ENCODE measurements at places on chromosomes 7 and 10.

DNA sequence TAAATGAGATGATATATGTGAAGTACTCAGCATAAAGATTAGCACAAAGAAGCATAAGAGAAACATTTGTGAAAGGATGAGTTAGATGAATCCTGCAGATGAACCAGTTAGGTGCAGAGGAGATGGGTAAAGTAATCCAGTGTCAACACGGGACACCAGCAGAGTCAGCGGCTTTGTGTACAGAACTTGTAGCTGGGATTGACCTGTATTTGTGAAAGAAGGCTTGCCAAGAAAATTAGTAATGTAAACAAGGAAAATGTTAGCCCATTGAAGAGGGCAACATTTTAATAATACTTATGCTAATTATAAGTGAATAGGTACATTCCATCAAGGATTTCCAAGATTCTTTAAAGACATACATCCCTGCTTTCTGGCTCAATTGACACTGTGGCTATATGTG, 255.7 kb downstream of the PTEN start:
- H3K4me1 ChIP-seq: no peaks in the 10 kb centered on the region
- H3K4me3 ChIP-seq: no peak overlapping the region
- no peak overlapping the region for H3K27ac ChIP-seq
- no peaks in the 10 kb centered on the region for H3K27me3 ChIP-seq
- H3K36me3 ChIP-seq: no peaks in the 10 kb centered on the region

- no peak overlapping the region for H3K4me3 ChIP-seq
- H3K27me3 ChIP-seq: no peaks in the 10 kb centered on the region
- no peaks in the 10 kb centered on the region for H3K4me1 ChIP-seq
These were observed 111.2 kb downstream of the RNLS start for GRCh38 chr10:88471899-88472298.

DNA sequence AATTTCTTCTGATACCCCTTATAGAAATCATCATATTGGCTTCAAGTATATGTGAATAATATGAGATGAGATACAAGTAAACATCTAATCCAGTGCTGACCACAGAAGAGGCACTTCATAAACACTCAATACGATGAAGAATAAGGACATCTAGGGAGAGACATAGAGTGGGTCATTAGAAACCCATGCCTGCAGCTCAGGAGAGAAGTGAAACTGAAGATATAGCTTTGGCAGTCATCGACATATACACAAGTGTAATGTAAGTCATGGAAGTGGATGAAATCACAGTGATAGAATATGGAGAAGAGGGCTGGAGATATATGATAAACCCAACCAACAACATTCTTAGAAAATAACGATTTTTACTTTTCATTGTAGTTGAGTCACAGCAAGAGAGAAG, 665.0 kb downstream of the PARD3 start:
- H3K27ac ChIP-seq: no peak overlapping the region
- DNase-seq: no peak
- H3K4me3 ChIP-seq: no peak overlapping the region
- no peaks in the 10 kb centered on the region for H3K27me3 ChIP-seq

DNA sequence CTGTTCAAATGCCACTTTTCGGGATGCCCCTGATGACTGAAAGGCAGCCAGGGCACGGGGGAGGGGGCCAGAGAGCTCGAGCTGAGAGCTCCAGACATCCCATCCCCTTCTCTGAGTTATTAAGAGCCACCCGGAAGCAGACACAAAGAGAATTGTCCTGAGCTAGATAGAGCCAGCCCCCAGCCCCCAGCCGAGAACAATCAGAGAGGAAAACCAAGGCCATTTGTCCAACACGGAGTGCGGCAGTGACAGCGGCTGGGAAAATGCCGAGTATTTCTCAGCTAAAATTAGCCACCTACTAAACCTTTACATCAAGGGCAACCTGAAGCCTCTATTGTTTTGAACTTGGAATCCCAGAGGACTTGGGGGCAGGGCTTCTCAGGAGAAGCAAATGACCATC, 51.0 kb downstream of the UNC5B start:
- DNase-seq: no peak
- H3K4me3 ChIP-seq: no peak overlapping the region
- no peaks in the 10 kb centered on the region for H3K27me3 ChIP-seq
- H3K4me1 ChIP-seq: peaks cover 16% of the 10 kb centered on the region

GRCh38 chr10:79078367-79079053, 9.7 kb downstream of the ZMIZ1 start:
- DNase-seq: peak; percentile 73
- H3K4me3 ChIP-seq: no peak overlapping the region

GRCh38 chr10:11260170-11260569, 242.5 kb downstream of the CELF2 start:
- no peak overlapping the region for H3K4me3 ChIP-seq
- no peak overlapping the region for H3K27ac ChIP-seq
- no peaks in the 10 kb centered on the region for H3K4me1 ChIP-seq
- no peak for DNase-seq
- H3K36me3 ChIP-seq: no peaks in the 10 kb centered on the region

GRCh38 chr7:129610709-129611245, 743 bp upstream of the NRF1 start:
- H3K4me1 ChIP-seq: no peaks in the 10 kb centered on the region
- peak; percentile 29 for DNase-seq
- no peaks in the 10 kb centered on the region for H3K27me3 ChIP-seq
- peak overlapping the region; percentile 66 for H3K4me3 ChIP-seq
- H3K36me3 ChIP-seq: no peaks in the 10 kb centered on the region
